ENCODE measurements at places on chromosomes 7 and 10. TPM values are rescaled to one million over a fixed set of nuclear protein-coding genes. Genes with fewer than 3 reads are reported as not detected.

Gene ELAPOR2
- 80.4 TPM for total RNA-seq

Gene ZMYND11
- 46.9 TPM for total RNA-seq

Gene MKRN1
- total RNA-seq, result 121 TPM

Gene SPDYE11
- not detected for total RNA-seq

Gene NME8
- 0.34 TPM for total RNA-seq

Gene INSIG1
- 96.2 TPM for total RNA-seq

Gene NUB1
- 61.7 TPM for total RNA-seq

Gene NIPSNAP2
- total RNA-seq, result 69.0 TPM

Gene STAM
- total RNA-seq, result 43.2 TPM

Gene HMX3
- total RNA-seq, result 0.12 TPM

Gene SLC26A5
- not detected for total RNA-seq

Gene SFTPA1
- total RNA-seq, result not detected

Gene RPEL1
- not detected for total RNA-seq

Gene RBP4
- not detected for total RNA-seq

Gene FKBP6
- total RNA-seq, result not detected

Gene MYL10
- not detected for total RNA-seq

Gene SPDYE9
- total RNA-seq, result not detected

Gene CTTNBP2
- 17.4 TPM for total RNA-seq

Gene ADAM22
- 10.7 TPM for total RNA-seq
